ENCODE measurements at places on chromosomes 2 and 18.

DNA sequence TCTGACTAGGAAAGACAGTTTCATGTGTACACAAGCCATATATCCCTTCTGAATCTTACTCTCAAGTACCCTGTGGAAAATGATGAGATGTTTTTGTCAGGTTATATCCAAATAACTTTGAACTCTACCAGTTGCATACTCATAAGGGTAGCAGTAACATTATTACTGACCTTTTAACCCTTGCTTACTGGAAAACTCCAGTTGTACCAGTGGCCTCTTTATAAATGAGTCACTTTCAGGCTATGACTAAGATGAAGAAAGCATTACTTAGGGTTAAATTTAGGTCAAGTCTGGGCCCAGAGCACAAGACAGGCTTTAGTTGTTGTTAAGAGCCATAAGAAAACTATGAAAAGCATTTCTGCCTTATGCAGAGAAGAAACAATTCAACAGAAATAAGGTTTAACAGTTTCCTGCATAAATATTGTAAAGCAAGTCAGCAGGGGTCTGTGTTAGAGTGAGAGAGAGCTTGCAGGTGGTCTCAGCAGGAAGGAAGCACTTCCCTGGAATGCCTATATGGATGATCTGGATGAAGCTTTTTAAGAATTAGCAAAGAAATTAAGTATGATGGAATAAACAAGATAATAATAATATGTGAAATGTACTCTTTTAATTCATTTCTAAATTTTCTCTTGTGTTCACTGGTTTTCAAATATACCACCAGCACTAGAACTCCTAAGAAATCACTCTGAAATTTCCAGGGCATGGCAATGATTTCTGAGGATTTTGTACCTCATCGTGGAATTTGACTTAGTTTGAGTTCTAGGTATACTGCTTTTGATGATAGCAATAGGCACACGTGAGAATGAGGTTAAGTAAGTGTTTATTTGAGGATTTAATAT, 126.6 kb downstream of the UBE2E3 start:
- peak overlapping the region; percentile 74 for H3K27ac ChIP-seq
- H3K4me1 ChIP-seq, result peaks cover 48% of the 10 kb centered on the region
- no peaks in the 10 kb centered on the region for H3K36me3 ChIP-seq
- peak overlapping the region; percentile 65 for H3K4me3 ChIP-seq
- no peaks in the 10 kb centered on the region for H3K27me3 ChIP-seq

- H3K4me3 ChIP-seq, result no peak overlapping the region
- no peaks in the 10 kb centered on the region for H3K36me3 ChIP-seq
- peaks cover 2% of the 10 kb centered on the region for H3K27me3 ChIP-seq
- H3K4me1 ChIP-seq, result peaks cover 38% of the 10 kb centered on the region
These were observed 73.1 kb downstream of the CPO start for GRCh38 chr2:207012461-207012860.

- no peak overlapping the region for H3K4me3 ChIP-seq
- peak; percentile 64 for DNase-seq
- H3K4me1 ChIP-seq, result peaks cover 34% of the 10 kb centered on the region
- no peaks in the 10 kb centered on the region for H3K36me3 ChIP-seq
These were observed 267.8 kb upstream of the TRIB2 start for GRCh38 chr2:12448846-12449505.

DNA sequence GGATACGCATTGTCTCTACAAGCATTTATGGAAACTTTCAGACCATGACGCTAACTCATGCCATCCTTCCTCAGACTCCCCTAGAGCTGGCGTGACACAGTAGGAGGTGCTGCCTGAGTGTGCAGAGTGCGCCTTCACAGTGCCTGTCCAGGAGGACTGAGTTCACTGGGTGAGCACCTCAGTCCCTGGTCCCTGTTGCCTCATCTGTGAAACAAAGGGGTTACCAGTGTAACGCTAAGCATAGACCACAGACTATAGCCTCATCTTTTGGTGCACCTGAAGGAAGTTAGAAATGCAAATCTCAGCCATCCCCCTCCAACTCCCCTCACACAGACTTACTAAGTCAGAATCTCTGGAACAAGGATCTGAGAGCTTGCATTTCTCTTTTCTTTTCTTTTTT, 142.8 kb downstream of the TMEM17 start:
- no peak overlapping the region for H3K27ac ChIP-seq
- H3K36me3 ChIP-seq, result no peaks in the 10 kb centered on the region
- H3K4me3 ChIP-seq, result no peak overlapping the region
- H3K4me1 ChIP-seq, result no peaks in the 10 kb centered on the region
- no peak for DNase-seq

GRCh38 chr2:164257742-164258141, 363.5 kb downstream of the GRB14 start:
- no peak for DNase-seq
- H3K4me1 ChIP-seq, result no peaks in the 10 kb centered on the region
- no peak overlapping the region for H3K27ac ChIP-seq
- no peak overlapping the region for H3K4me3 ChIP-seq
- no peaks in the 10 kb centered on the region for H3K27me3 ChIP-seq
- H3K36me3 ChIP-seq, result 0 out of 2 replicates have a peak, but pooled peaks cover 4% of the 10 kb centered on the region

DNA sequence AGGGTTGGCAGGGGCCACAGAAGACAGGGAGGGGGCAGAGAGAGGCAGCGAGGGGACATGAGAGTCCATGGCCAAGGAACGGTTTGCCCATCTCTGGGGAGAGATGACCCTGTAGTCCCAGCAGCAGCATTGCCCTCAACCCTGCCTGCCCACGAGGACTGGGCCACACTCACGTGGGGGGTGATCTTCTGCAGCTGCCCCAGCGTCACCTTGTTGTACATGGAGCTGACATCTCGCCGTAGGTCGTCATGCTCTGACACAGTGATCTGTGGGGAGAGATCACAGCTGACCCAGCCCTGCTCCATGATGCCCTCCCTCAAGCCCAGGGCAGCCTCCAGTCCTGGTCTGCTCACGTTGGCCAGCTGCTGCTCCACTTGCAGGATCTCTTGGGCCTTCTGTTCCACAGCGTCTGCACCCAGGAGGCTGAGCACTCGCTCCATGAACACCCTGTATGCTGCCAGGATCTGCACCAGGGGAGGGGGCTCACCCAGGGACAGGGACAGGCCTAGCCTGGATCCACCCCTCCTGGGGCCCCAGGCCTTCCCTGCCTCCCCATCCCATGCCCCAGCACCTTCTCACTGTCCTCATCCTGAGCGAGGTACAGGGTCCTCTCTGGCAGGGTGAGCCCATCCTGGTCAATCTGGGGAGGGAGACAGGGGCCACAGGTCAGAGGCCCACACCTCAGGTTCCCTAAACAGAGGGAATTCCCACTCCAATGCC, 2.8 kb downstream of the ECEL1 start:
- no peaks in the 10 kb centered on the region for H3K36me3 ChIP-seq
- no peak overlapping the region for H3K27ac ChIP-seq
- DNase-seq, result no peak
- H3K4me1 ChIP-seq, result no peaks in the 10 kb centered on the region
- H3K4me3 ChIP-seq, result no peak overlapping the region

GRCh38 chr2:65916177-65916576, 483.8 kb upstream of the SPRED2 start:
- no peaks in the 10 kb centered on the region for H3K4me1 ChIP-seq
- no peaks in the 10 kb centered on the region for H3K36me3 ChIP-seq
- H3K4me3 ChIP-seq, result no peak overlapping the region
- H3K27ac ChIP-seq, result no peak overlapping the region
- no peak for DNase-seq

DNA sequence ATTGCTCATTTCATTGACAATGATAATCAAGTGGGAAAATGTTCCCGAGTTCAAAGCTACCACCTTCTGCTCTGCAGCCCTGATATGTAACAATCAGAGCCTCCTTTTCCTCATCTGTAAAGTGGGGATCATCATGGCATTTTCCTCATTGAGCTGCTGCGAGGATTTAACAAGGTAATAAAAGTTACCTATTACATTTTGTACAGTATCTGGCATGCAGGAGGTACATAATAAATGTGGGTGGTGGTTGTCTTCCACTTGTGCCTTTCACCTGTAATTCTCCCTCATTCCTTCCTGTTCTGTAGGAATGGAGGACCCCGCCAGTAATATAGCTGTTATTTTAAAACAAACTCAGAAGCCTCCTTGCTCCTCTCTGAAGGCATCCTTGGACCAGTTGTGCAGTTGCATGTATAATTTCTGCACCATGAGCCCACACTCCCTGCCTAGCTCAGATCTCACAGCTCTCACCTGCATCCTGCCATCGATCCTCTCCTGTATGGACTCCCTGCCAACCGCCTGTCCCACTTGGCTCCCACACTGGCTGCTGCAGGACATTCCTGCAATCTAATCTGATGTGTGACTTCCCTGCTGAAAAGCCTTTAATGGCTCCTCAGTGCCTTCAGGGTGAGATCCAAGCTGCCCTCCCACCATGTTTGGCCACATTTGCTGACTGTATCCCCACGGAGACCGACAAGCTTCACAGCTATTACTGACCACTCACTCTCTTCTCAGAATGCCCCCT, 350.4 kb downstream of the EN1 start:
- DNase-seq, result no peak
- peaks cover 9% of the 10 kb centered on the region for H3K27me3 ChIP-seq
- no peaks in the 10 kb centered on the region for H3K4me1 ChIP-seq
- H3K27ac ChIP-seq, result no peak overlapping the region

DNA sequence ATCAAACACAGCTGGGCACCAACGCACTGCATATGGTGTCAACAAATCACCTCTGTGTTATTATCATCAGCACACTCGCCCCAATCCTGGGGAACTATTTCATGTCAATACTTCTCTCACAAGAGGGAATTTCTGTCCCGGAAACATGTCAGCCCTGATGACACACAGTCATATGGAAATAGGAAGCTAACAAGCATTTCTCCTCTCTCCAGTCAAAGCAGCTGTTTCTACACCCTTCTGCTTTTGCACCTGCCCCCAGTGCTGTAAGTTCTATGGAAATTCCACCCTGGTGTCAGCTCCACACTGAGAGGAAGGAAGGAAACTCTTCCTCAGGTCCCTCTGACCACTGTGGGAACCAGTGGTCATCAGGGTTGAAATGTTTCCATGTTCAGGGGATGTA, 447.6 kb upstream of the ID2 start:
- H3K4me1 ChIP-seq, result peaks cover 8% of the 10 kb centered on the region
- no peak for DNase-seq

DNA sequence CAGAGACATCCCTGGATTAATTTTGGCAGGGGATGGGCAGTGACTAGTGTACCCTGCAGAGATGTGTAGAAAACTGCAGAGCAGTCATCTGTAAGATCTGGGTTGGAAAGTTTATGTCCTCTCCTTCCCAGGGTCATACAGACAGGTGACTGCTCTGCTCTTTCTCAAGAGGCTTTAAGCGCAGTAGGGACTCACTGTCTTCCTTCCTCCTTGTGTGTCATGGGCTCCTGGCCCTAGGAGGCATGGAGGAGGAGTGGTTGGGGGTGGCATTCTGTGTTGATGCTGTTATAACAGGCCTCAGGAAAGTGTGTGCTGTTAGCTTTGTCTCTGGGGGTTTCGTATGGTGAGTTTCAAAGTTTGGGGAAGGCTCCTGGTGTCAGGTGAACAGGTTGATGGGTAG, 130.5 kb upstream of the MGAT5 start:
- no peak for DNase-seq
- peaks cover 77% of the 10 kb centered on the region for H3K4me1 ChIP-seq
- H3K36me3 ChIP-seq, result peaks cover 9% of the 10 kb centered on the region
- H3K27me3 ChIP-seq, result no peaks in the 10 kb centered on the region

- DNase-seq, result no peak
- no peaks in the 10 kb centered on the region for H3K27me3 ChIP-seq
- H3K4me3 ChIP-seq, result no peak overlapping the region
- no peaks in the 10 kb centered on the region for H3K4me1 ChIP-seq
- no peaks in the 10 kb centered on the region for H3K36me3 ChIP-seq
These were observed 87.2 kb upstream of the FSHR start for GRCh38 chr2:49241501-49241900.

- H3K4me1 ChIP-seq, result no peaks in the 10 kb centered on the region
- peaks cover 12% of the 10 kb centered on the region for H3K27me3 ChIP-seq
- no peak overlapping the region for H3K4me3 ChIP-seq
- no peak for DNase-seq
- no peaks in the 10 kb centered on the region for H3K36me3 ChIP-seq
These were observed 89.7 kb upstream of the ATG16L1 start for GRCh38 chr2:233161730-233162129.

GRCh38 chr2:239131521-239131920, 269.3 kb downstream of the HDAC4 start:
- no peak for DNase-seq
- H3K27me3 ChIP-seq, result no peaks in the 10 kb centered on the region

DNA sequence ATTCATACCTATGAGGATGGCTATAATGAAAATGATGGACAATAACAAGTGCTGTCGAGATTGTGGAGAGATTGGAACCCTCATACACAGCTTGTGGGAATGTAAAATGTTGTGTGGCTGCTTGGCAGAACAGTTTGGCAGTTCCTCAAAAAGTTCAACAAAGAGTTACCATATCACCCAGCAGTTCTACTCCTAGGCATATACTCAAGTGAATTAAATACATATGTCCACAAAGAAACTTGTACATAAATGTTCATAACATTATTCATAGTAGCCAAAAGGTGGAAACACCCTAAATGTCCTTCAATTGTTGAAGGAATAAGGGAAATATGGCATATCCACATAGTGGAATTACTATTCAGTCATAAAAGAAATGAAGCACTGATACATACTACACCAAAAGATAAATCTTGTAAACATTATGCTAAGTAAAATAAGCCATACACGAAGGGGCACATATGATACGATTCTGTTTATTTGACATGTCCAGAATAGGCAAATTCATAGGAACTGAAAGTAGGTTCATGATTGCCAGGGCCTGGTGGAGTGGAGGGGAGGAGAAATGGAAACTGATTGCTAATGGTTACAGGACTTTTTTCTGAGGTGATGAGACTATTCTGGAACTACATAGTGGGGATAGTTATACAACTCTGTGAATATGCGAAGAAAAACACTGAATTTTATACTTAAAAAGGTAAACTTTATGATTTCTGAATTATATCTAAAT, 92.1 kb downstream of the ADAM23 start:
- H3K36me3 ChIP-seq, result no peaks in the 10 kb centered on the region
- no peak overlapping the region for H3K27ac ChIP-seq
- no peaks in the 10 kb centered on the region for H3K4me1 ChIP-seq
- no peak overlapping the region for H3K4me3 ChIP-seq

DNA sequence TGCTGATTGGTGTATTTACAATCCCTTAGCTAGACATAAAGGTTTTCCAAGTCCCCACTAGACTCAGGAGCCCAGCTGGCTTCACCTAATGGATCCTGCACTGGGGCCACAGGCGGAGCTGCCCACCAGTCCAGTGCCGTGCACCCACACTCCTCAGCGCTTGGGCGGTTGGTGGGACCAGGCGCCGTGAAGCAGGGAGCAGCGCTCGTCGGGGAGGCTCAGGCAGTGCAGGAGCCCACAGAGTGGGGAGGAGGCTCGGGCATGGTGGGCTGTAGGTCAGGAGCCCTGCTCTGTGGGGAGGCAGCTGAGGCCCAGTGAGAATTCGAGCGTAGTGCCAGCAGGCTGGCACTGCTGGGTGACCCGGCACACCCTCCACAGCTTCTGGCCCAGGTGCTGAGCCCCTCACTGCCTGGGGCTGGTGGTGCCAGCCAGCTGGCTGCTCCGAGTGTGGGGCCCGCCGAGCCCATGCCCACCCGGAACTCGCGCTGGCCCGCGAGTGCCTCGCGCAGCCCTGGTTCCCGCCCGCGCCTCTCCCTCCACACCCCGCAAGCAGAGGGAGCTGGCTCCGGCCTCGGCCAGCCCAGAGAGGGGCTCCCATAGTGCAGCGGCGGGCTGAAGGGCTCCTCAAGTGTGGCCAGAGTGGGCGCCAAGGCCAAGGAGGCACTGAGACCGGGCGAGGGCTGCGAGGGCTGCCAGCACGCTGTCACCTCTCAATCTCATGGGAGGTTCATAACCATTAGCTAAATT, 475.6 kb upstream of the DCC start:
- no peak overlapping the region for H3K4me3 ChIP-seq
- H3K4me1 ChIP-seq, result no peaks in the 10 kb centered on the region
- H3K27me3 ChIP-seq, result no peaks in the 10 kb centered on the region
- H3K27ac ChIP-seq, result no peak overlapping the region

GRCh38 chr18:64238076-64238475, 89.2 kb upstream of the LINC00305 start:
- no peaks in the 10 kb centered on the region for H3K27me3 ChIP-seq
- H3K4me1 ChIP-seq, result no peaks in the 10 kb centered on the region
- no peak overlapping the region for H3K4me3 ChIP-seq
- H3K27ac ChIP-seq, result no peak overlapping the region
- no peak for DNase-seq
